ENCODE measurements at places on chromosomes 12 and 14.
A peak's percentile ranks its signal among the peaks of the same experiment; 100 is the strongest.

GRCh38 chr12:82696543-82696942 is 9.8 kb downstream of the TMTC2 start:
- DNase-seq, result no peak

DNA sequence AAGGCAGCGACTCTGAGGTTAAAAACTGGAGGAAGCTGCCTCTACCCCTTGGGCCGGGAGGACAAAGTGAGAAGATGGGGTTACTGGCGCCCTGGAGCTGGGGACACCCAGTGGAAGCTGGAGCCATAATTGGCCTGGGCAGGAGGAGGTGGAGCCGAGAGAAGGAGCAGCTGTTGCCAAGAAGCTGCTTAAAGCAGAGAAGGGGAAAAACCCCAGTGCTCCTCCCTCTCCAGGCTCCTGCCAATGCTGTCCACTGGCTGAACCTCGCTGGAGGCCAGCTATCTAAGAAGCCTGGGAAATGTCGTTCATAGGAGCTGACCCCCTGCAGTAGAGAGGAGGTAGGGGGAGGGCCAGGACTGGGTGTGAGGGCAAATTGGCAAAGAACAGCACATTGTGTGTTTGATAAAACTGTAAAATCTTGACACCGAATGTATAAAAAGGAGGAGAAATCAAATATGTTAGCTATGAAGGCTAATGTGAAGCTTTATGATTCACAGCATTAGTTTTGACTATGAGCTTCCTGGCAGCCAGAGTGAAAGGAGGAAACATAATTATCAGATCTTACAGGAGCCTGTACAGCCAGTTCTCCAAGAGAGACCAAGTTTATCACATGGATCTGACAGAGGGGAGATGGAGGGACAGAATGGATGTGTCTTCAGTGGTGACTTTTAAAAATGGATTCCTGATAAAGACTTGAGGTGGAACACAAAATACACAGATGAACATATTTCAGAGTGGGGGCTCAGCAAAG is 9.5 kb downstream of the HHIPL1 start:
- DNase-seq, result no peak

DNA sequence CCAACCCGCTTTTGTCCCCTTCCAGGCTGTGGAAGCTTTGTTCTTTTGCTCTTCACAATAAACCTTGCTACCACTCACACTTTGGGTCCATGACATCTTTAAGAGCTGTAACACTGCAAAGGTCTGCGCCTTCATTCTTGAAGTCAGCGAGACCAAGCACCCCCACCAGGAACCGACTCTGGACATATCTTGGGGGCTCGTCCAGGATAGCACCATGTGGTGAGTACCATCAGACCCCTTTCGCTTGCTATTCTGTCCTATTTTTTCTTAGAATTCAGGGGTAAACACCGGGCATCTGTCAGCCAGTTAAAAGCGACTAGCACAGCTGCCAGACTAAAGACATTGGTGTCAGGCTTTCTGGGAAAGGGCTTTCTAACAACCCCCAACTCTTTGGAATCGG is 137.6 kb upstream of the PPFIA2 start:
- DNase-seq, result peak; percentile 2

GRCh38 chr12:56616925-56617324 is 13.2 kb downstream of the BAZ2A start:
- no peak for DNase-seq

DNA sequence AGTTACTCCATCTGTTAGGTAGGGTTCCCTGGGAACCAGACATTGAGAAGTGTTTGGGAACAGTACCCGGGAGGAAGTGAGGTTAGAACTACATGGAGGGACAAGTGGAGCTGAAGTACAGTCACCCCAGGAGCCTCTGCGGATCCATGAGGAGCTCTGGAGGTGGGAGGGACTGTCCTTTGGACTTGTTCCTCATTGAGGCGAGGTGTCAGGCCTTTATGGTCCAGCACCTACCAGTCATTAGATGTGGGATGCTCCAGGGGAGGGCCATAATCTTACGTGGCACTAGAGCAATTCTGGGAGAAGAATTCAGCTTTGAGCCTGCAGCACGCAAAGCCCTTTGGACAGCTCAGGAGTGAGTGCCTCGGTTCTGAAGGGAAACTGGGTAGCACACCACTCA is 142.8 kb downstream of the DACT1 start:
- no peak for DNase-seq

GRCh38 chr12:72471806-72472205 is 199.6 kb downstream of the TRHDE start:
- DNase-seq, result no peak

DNA sequence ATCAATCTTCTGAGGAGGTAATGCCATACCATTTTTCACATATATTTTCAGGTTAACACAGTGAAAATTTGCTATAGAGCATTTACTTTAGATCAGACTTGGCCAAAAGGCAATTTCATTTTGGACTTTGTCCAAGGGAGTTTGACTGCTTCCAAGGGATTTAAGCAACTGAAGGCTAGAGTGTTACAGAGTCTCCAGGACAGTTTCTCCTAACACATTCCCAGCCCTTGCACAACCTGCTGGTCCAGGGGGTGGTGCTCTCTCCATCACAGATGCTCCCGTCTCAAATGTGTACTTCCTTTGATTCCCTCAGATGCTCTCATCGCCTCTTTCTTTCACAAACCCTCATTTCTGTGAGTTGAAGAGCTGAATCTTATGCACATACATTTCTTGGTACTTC is 143.1 kb downstream of the TPH2 start:
- DNase-seq, result no peak

GRCh38 chr14:28765169-28765830 is 1.3 kb upstream of the FOXG1 start:
- DNase-seq, result no peak

- no peak for DNase-seq
Observed at GRCh38 chr12:644818-645552, 18.3 kb downstream of the NINJ2 start.

DNA sequence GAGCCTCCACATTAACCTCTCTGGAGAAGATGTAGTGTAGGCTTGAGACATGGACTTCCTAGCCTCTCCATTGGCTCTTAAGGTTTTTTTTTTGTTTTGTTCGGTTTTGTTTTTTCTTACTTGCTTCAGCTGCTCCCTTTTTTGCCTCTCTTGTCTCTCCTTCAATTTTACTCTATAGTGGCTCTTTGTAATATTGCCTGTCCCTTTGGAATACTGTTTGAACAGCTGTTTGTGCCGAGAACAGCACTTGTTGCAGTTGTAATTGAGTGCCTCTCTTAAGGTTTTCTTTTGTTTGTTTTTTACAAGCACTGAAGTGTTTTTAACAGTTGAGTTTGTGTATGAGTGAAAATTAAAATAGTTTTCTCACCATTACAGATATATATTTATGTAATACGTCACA is 567.7 kb downstream of the LRFN5 start:
- DNase-seq, result no peak

GRCh38 chr14:72788972-72789728 is 104.8 kb downstream of the DPF3 start:
- DNase-seq, result no peak

- DNase-seq, result peak; percentile 35
Observed at GRCh38 chr12:46217541-46218321, 51.1 kb downstream of the SLC38A1 start.

DNA sequence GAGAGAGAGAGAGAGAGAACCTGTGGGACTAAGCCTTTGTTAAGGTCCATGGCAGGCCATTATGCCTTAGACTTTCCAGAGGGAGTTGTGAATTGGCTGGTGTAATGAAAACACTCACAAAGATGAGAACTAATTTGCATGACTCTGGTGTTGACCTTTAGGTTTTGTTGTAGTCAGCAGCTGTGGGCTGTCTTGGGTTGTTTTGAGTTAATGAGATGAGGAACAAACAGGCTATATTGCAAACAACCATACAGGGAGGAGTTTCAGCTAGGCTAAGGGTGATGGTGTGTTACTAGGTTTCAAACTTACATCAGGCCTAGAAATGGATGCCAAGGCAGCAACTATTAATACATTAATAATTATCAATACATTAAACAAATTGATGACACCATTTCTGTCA is 26.3 kb downstream of the ATXN7L3B start:
- no peak for DNase-seq

- no peak for DNase-seq
Observed at GRCh38 chr14:90447720-90448497, 51.1 kb downstream of the CALM1 start.

DNA sequence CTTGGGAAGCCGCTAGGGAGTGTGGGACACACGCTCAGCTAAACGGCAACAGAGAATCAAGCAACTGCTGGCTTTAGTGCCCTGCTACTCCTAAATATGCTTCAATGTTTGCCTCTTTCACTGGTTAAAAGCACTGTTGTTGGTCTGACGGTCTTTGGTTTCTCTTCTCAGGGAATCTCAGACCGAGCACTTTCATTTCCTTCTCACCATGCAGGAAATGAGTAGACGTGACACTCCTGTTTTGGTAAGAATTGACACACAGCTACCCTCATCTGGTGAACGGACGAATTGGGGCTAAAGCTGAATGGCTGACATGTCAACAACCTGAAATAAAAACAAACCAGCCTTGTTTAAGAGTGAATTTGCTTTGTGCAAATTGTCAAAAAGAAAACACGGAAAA is 57.5 kb upstream of the PIWIL1 start:
- DNase-seq, result no peak

GRCh38 chr12:11633968-11634367 is 15.5 kb upstream of the ETV6 start:
- DNase-seq, result no peak

DNA sequence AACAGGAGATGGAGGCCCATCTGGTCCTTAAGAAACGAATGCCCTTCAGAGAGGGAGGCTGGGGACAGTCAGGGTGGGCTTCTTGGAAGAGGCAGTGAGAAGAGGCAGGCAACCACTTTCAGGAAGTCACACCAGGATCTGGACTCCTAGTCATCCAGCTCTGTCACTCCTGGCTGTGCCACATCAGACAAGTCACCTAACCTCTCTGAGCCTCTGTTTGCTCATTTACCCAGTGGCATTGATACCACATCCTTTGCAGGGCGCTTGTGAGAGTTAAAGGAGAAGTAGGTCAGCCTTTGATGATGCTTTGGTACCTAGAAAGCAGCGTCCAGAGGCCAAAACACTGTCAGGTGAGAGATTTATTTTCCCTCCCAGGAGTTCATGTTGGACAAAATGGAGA is 11.1 kb downstream of the CCDC197 start:
- no peak for DNase-seq

GRCh38 chr12:108133482-108133881 is 4.4 kb downstream of the WSCD2 start:
- no peak for DNase-seq

DNA sequence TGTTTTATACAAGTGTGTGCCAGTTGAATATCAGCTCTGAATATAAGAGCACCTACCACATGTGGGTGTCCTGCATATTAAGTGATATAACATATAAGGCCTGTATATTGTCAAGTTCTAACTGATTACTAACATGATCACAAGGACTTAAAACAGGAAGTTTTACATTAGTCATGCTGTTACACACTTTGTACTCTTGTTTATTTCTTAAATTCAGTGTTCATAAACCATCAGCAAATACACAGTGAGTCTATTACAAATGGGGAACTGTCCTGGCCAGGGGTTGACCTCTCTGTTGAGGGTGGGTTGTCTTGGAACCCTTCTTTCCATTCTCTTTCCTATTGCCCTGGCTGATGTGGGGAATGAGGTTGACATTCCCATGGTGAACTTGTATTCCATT is 19.1 kb downstream of the HELB start:
- DNase-seq, result no peak

DNA sequence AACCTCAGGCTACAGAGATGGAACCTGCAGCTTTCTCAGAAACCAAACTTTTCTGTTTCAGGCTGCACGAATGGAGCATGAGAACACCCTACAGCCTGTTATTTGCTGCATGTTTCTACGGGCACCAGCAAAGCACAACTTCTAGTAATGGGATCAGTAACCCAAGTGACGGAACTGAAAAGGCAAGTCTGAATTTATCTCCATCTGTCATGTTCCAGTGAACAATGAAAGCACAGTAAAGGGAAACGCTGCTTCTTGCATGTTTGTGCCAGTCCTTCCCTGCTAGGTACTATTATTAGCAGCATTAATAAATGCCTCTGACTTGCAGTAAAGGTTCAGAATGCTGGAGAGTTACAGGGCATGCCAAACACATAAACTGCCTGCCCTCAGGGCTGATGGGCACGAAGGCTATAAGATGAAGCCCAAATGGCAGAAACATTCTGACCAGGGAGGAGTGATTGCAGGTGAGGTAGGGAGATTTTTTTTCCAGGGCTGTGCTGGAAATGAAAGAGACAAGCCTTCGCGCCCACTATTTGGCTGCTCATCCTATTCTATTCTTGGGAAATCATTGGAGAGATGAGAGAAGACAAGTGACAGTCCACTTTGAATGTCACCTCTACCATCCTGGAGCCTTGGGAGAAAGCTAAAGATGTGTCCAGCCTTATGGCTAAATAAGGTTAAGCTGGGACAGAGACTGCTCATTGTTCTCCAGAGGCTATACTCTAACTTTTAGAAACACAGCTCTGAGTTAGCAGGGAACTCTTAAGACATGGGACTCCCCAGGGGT is 100.4 kb upstream of the PLXNC1 start:
- no peak for DNase-seq

DNA sequence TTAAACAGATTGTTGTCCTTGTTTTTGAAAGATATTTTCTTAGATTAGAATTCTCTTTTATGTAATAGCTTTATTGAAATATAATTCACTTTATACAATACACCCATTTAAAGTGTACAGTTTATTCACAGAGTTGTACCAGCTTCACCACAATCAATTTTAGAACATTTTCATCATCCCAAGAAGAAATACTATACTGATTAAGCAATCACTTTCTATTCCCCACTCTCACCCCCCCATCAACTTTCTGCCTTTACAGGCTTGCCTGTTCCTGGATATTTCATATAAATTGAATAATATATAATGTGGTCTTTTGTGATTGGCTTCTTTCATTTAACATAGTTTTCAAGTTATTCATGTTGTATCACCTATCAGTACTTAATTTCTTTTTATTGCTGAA is 44.4 kb downstream of the ARHGAP5 start:
- DNase-seq, result no peak

DNA sequence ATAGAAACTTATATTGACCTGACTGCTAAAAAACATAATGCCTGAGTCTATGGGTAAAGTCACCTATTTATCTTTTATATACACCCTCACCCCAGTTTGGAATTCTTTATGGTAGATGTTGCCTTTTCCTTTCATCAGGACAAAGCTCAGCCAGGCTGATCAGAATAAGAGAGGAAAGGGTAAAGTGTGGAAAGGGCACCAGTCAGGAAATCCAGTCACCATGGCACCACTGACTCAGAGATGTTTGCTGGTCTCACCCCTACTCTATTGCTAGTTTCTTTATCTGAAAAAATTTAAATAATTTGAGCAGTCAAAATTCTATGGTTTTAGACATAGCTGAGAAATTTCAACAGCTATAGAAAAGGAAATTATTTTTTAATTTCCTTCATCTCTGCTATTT is 49.2 kb upstream of the SSTR1 start:
- DNase-seq, result no peak

- DNase-seq, result no peak
Observed at GRCh38 chr14:57462551-57462950, 31.1 kb downstream of the CCDC198 start.

DNA sequence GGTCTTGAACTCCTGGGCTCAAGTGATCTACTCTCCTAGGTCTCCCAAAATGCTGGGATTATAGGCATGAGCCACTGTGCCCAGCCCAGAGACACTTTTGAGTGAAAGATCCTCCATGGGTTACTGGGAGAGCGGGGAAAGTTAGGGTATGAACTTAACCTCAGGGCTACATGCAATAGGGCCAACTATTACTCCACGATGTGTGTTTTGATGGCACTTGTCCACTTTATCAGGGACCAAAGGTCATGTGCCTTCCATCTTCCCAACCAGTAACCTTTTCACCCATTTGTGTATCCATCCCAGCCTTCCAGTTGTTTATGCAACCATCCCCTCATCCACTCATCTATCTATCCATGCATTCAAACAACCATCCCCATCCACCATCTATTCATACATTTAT is 60.6 kb upstream of the NOS1 start:
- no peak for DNase-seq

GRCh38 chr12:66409195-66409871 is 107.0 kb downstream of the HELB start:
- peak; percentile 7 for DNase-seq
